Stimulated activated CD4-positive, alpha-beta T cell treated with anti-CD3 and anti-CD28 coated beads, TNF-alpha, amount 100 ng/mL, for 48 hours (primary cell): ENCODE measurements at places on chromosomes 5 and 9.

DNA sequence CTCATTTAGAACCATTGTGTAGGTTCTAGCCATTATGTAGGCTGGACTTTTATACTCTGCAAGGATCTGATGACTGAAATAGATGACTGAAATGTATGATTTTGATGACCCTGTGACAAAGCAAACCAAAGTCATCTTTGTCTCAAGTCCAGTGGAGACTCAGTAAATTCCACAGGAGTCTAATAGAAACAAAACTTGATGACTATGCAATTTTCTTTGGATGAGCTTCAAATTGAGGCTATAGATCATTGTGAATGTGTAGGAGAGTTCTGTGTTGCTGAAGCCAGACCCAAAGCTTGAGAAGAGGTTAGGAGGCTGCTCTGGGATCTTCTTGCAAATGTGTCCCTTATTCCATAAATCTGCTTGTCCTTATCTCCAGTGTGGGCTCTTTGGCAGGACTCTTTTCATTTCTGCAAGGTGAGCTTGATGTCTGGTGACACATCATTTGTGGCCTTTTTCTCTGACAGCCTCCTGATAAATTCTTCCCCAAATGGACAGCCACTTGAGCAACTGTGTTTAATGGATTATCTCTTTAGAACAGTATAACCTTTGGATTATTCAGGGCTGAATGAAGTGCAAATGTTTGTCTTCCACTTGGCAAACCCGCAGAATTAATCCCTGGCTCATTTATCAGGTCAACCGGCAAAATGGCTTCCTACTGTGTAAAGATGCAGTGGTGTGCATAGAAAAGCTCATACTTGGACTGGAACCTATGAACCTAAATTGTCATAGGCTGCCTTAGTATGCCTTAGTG lies 235.1 kb upstream of the ANKH start:
- DNase-seq: no peak

DNA sequence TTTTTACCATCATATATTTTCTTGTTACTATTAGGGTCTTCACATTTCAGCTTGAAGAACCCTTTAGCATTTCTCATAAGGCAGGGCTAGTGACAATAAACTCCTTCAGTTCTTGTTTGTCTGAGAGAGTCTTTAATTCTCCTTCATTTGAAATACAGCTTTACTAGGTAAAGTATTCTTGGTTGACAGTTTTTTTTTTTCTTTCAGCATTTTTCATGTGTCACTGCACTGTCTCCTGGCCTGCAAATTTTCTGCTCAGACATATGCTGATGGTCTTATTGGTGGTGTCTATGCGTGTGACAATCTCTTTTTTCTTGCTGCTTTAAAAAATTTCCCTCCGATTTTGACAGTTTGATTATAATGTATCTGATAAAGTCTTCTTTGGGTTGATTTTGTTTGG lies 399.9 kb downstream of the SH3GL2 start:
- DNase-seq: no peak

DNA sequence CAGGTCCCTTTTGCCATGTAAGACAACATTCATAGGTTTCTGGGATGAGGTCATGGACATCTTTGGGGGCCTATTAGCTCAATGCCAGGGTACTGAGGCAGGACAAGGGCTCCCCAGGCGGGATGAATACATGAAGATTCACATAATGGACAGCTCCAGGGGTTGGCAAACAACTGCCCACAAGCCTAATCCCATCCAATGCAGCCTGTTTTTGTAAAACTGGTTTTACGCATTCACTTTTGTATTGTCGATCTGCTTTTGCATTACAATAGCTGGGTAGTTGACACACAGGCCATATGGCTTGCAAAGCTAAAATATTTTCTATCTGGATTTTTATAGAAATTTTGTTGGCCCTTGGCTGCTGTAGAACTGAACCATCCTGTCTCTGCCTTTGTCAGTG lies 248.5 kb upstream of the PANK3 start:
- no peak for DNase-seq

- DNase-seq: no peak
Observed at GRCh38 chr5:85441156-85441555, 1056.5 kb upstream of the EDIL3 start.

GRCh38 chr9:16343249-16344237 lies 526.9 kb downstream of the BNC2 start:
- no peak for DNase-seq

DNA sequence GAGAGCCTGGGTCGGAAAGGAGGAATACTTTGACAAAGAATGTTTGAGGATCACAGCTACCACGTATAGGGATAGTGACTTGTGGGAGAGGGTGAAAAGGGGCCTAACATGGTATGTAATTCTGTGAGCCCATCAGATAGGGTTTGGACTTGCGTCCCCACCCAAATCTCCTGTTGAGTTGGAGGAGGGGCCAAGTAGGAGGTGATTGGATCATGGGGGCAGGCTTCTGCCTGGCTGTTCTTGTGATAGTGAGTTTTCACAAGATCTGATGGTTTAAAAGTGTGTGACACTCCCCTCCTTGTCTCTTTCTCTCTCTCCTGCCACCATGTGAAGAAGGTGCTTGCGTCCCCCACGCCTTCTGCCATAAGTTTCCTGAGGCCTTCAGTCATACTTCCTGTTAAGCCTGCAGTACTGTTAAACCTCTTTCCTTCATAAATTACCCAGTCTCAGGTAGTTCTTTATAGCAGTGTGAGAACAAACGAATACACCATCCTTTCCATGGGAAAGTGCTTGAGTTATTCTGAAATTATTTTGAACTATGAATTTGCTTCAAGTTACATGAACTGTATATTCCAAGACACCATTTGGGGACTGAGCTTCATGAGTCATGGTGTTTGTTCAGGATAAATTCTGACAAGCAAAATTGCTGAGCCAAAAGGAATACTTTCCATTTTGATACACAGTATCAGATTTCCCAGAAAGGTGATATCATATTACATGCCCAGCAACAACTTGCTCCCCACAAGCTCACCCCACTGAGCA lies 68.8 kb upstream of the SSBP2 start:
- DNase-seq: no peak

DNA sequence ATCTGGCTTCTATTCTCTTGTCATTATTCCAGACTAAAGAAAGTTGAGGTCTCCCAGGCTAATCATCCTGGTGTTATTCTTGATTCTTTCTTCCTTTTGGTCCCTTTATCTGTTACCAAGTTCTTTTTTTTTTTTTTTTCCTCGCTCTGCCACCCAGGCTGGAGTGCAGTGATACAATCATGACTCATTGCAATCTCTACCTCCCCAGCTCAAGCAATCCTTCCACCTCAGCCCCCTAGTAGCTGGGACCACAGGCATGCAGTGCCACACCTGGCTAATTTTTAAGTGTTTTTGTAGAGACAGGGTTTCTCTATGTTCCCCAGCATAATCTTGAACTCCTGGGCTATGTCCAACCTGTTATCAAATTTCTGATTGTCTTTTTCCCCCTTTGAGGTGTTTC lies 126.6 kb upstream of the DHFR start:
- no peak for DNase-seq

- DNase-seq: no peak
Observed at GRCh38 chr5:137815202-137815990, 52.3 kb upstream of the MYOT start.

- DNase-seq: no peak
Observed at GRCh38 chr9:80518441-80518840, 946.7 kb downstream of the TLE4 start.

- DNase-seq: no peak
Observed at GRCh38 chr5:143093452-143094086, 309.9 kb downstream of the NR3C1 start.

DNA sequence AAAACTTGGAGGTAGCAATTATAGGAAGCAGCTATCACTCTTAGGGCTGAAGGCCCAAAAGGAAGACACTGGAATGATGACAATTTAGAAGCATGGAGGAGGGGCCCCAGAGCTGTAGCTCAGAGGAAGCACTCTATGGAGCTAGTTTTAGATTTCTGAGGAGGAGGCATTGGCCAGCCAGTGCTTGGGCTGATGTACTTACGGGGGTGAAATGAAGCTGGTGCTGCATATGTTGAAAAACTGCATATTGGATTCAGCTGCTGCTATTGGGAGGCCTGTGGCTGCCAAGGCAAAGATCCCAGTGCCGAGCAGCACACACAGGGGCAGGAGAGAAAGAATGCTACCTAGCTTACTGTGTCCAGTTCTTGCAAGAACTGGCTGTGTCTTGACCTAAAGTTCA lies 53.9 kb upstream of the HMHB1 start:
- no peak for DNase-seq

- no peak for DNase-seq
Observed at GRCh38 chr5:73412597-73412988, 36.0 kb downstream of the FOXD1 start.

DNA sequence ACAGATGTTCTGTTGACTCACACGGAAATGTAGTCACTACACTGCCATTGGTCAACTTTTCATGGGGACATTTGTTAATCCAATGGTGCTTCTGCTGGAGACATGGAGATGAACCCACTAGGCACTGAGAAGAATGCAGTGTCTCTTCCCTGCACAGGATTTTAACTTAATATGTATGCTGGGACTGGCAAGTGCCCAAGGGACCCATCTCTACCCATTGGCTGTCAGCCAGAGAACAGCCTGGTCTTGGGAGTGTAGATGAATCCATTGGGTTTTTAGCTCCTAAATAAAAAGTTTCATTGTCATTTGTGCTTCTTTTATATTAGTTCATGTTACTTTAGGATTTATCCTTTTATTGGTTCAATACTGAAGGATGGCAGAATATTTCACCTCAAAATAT lies 195.8 kb upstream of the CDH6 start:
- DNase-seq: no peak

- DNase-seq: no peak
Observed at GRCh38 chr5:151151263-151151660, 6.3 kb downstream of the ANXA6 start.

- DNase-seq: no peak
Observed at GRCh38 chr9:98360176-98360708, 104.8 kb upstream of the TBC1D2 start.
